Epithelial cell of esophagus (primary cell): ENCODE measurements at places on chromosomes 7 and 10.
A peak's percentile ranks its signal among the peaks of the same experiment; 100 is the strongest.

- no peak for DNase-seq
Measured at GRCh38 chr10:51224671-51225161, 150.4 kb downstream of the PRKG1 start.

DNA sequence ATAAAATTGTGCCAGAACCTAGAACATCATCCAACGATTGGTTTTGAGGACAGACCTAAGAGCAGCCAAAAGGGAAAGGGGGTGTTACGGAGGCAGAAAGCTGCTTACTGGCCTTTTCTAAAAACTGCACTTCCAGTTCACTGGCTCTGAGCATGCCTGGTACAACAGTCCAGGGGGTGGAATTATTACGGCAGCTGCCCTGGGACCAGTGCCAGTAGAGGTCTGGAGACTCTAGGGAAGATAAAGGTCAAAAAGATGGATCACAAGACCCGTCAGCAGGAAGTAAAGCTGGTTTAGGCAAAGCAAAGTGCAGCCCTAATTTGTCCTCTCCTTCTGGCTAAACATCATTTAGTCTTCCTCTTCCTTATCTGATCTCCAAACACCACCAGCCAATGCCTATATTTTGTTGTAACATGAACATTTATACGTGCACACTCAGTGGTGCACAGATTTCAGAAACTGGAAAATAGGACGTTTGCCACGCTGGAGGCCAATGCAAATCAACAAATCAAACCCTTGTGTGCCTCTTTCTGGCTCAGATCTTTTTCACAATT, 216.4 kb upstream of the DPP6 start:
- no peak for DNase-seq

DNA sequence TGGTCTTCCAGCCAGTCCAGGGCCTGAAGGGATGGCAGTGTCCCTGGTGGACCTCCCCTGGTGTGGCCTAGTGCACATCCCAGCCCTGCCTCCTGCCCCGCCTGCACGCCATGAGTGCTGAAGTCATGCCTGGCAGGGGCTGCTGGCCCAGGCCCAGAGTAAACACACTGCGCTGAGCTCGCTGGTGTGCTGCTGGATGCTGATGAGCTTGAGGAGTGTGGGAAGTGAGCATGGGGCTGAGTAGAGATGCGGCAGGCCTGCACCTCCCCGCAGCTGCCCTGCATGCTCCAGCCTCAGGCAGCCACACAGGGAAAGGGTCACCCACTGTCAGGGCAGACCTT, 43.2 kb downstream of the HTRA1 start:
- peak; percentile 89 for DNase-seq

DNA sequence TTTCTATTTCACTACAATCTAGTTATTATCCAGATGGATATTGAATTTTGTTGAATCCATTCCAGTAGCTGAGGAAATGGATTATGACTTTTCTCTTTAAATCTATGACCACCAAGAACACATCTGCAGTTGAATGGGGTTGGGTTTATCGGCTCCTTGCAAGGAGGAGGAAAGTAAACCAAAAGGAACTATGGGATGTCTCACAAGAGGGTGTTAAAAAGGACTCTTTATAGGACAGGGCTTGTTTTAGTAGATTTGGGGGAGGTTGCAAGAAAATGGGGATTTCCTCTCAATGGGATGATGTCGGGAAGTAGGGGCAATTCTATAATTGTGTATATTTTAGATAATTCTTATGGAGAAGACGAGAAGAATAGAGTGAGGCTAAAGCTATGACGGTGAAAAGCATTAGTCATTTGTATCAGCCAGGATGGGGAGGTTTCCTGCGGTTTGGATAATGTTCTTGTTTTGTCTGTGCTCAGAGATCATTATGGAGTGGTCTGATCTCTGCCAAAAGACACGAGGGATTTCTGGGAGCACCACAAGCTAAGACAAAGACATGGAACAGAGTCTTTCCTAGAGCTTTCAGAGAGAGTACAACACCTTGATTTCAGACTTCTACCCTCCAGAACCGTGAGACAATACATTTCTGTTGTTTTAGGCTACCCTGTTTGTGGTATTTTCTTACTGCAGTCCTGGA, 5.3 kb upstream of the LRRC61 start:
- DNase-seq: no peak

GRCh38 chr7:84105586-84105985, 89.0 kb downstream of the SEMA3A start:
- DNase-seq: no peak

- peak; percentile 37 for DNase-seq
Measured at GRCh38 chr7:97639036-97639435, 92.8 kb upstream of the TAC1 start.

DNA sequence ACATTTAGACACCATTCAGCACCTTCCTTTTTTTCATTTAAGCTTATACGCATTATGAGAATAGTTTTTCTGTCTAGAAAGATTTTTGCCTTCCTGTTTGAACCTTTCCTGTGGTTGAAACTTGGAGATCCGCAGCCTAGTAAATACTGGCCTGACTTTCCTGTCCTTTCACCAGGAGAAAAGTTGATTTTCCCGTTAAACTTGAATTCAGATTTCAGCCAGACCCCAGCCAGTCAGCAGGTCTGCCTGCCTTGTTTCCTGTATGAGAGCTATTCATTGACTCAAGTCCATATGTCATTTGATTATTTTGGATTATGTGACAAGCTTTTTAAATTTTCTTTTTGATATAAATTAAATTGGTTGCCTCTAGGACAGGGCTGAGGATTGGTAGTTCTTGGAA, 71.5 kb downstream of the EVX1 start:
- peak; percentile 46 for DNase-seq

- DNase-seq: no peak
Measured at GRCh38 chr10:101322266-101323108, 31.5 kb upstream of the BTRC start.

- DNase-seq: peak; percentile 33
Measured at GRCh38 chr7:7653593-7654187, 13.1 kb downstream of the UMAD1 start.

DNA sequence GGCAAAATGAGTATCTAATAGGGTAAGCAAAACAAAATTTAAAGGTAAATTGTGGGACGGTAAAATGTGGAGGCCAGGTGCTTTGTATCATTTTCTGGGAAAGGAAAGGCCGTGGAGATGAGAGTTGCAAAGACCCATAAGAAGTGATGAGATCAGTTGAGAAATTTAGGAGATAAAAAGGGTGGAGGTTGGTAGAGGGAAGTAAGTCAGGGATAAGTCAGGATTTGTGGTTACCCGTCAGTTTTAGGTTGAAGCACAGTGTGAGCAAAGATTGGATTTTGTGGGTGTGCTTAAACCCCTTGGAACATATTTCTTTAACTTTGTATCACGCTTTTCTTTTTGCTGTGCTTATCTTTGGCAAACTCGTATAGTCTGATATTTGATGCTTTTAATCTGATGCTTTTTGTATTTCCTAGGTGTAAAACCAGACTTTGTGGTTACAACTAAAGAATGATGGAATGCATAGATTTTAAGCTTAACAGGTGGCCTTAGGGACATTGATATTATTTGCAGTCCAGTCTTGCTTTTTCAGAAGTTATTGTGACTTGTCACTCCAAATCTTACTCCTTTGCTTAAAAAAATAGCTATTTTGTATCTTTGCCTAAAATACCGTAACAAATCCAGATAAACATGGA, 1.2 kb downstream of the BTRC start:
- peak; percentile 17 for DNase-seq

- no peak for DNase-seq
Measured at GRCh38 chr7:153408360-153409335, 643.5 kb upstream of the DPP6 start.

GRCh38 chr7:124130-124949, 68.0 kb upstream of the FAM20C start:
- DNase-seq: no peak

- DNase-seq: peak; percentile 6
Measured at GRCh38 chr10:129586898-129587443, 119.9 kb downstream of the MGMT start.

GRCh38 chr7:110675383-110676103, 415.4 kb upstream of the LRRN3 start:
- DNase-seq: no peak

- no peak for DNase-seq
Measured at GRCh38 chr7:128114806-128115205, 83.6 kb upstream of the LRRC4 start.

GRCh38 chr10:47207894-47208469, 92.0 kb upstream of the GDF10 start:
- no peak for DNase-seq

GRCh38 chr7:133164498-133164897, 82.6 kb upstream of the CHCHD3 start:
- no peak for DNase-seq

- peak; percentile 32 for DNase-seq
Measured at GRCh38 chr10:84743483-84743882, 415.1 kb downstream of the CCSER2 start.

DNA sequence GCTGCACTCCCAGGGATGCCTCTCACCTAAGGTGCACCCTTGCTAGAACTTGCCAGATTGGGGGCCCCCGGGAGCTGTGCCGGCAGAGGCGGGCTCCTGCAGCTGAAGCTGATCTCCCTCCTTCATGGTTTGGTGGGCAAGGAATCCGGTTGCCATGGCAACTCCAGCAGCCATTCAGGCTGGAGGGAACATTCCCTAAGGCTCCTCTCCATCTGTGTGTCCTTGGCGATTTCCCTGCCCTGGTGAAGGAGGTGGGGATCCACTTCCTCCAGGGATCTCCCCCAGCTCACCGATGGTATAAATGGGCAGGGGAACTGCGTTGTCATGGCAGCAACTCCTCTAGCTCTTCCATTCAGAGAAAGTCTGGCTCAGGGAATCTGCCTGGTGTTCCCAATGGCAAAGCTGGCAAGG, 49.6 kb upstream of the GPR158 start:
- no peak for DNase-seq

- DNase-seq: no peak
Measured at GRCh38 chr7:145134377-145134776, 298.5 kb upstream of the TPK1 start.
